ENCODE measurements at places on chromosomes 7 and 10.

- no peak for DNase-seq
These were observed 33.4 kb downstream of the GOLGA7B start for GRCh38 chr10:97883092-97883485.

DNA sequence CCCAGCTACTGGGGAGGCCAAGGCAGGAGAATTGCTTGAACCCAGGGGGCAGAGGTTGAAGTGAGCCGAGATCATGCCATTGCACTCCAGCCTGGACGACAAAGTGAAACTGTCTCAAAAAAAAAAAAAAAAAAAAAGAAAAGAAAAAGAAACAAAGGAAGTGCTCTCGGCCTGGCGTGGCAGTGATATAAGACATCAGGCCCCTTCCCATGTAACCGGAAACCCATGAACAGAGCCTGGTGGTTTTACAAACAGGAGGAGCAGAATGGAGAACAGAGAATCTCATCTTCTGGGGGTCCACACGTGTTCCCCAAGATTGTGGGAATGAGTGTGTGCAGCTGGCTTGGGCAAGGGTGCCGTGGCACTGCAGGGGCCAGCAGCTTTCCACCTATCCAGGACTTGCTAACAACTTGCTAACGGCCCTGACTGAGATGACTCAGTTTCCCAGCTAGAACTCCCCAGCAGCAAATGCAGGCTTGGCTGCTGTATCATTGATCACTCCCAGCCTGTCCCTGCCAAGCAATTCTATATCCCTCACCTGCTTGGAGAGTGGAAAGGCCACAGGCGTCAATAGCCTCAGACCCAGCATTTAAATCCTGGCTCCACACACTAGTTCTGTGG lies 103.0 kb downstream of the COL26A1 start:
- DNase-seq: no peak

DNA sequence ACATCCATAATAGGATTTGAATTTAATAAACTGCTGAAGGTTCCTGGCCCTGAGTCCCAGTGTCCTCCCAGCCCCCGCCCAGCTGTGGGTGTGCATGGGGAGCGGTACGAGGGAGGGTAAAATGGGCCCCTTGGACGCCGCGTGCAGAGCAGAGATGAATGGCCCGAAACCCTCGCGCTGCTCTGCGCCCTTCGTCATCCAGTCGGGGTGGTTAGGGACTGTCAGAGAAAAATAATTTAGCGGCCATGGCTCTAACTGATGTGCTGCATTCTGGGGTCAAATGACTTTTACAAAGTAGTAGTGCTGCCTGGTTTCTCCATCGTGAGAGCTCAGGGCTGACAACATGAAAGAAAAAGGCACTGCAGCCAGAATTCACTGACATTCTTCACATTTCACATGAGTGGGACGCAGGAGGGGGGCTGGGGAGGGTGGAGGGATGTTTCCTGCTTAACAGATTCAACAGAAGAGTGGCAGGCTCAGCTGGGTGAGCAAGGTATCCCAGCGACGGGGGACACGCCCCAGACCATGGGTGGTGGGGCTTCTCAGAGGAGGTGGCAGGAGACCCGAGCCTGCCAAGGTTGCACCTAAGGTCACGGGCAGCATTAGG lies 304.5 kb downstream of the WDR37 start:
- DNase-seq: no peak

DNA sequence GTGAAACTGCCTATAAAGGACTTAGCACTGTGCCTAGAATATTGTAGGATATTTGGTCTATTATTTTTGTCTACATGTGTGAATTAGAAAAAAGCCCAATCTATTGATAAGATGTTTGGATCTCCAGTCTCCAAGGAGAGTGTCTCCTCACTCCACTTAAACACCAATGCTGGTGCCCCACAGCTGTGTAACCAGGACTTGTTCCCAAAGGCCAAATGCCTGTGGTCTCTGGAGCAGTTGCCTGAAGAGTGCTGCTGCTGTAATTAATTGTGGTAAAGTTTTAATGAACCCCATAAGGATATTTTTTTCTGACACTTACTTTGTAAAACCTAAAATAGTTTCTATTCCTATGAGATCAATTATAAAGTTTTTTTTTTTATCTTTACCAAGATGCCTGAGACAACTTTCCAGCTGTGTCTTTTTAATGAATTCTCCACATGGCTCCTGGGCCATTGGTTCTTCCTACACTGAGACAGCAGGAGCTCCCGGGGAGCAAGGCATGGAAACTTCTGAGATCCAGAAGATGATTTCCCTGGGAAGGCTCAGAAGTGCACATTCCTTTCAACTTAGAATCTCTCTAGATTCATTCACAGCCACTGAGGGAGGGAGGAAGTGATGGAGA lies 11.2 kb upstream of the OR2A5 start:
- DNase-seq: no peak

DNA sequence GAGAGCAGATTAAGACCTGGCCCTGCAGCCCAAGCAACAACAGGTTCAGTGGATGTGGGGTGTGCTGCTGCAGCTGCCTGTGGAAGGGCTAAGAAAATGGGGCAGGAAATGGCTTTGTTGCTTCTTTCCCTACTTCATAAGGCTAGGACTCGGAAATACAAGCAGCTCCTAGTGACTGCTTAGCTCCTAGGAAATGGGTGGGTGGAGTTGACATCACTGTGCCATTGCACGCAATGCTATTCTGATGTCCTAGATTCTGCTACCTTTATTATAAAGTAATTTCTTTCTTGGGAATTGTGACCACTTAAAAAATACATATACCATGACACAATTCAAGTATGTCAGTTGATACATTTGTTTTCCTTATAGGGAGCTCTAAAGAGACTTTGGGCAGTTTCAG lies 155.8 kb downstream of the FANK1 start:
- DNase-seq: no peak

- no peak for DNase-seq
These were observed 16.0 kb upstream of the ITGA8 start for GRCh38 chr10:15735763-15736162.

DNA sequence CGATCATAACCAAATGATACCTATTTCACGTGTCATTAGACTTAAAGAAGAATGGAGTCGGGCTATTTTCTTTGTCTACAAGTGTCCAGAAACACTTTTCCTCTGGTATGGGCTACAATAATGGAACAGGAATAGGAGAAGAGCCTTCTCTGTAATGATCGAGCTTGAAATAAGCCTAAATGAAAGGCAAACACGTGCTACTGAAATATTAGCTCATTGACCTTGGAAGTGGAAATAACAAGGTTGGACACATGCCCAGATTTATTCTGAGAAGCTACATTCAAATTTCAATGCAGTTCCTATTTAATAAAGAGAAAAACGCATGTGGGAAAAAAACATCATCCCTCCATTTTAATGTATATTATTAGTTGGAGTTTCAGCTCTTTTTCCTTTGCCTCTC lies 254.7 kb upstream of the PTER start:
- DNase-seq: no peak
